ENCODE measurements at places on chromosomes 1 and 21. TPM values are rescaled to one million over a fixed set of nuclear protein-coding genes. Genes with fewer than 3 reads are reported as not detected.

Gene CRYAA
- not detected for total RNA-seq

Gene OR6K6
- not detected for total RNA-seq

Gene NPHS2
- not detected for total RNA-seq

- no peak overlapping the region for H3K4me3 ChIP-seq
- H3K27ac ChIP-seq: no peak overlapping the region
- no peaks in the 10 kb centered on the region for H3K36me3 ChIP-seq
- no peaks in the 10 kb centered on the region for H3K27me3 ChIP-seq
Measured at GRCh38 chr1:165403835-165404482, 41.0 kb downstream of the RXRG start.

- DNase-seq: no peak
- no peaks in the 10 kb centered on the region for H3K36me3 ChIP-seq
- no peaks in the 10 kb centered on the region for H3K27me3 ChIP-seq
- no peak overlapping the region for H3K4me3 ChIP-seq
Measured at GRCh38 chr1:163697137-163697536, 375.4 kb downstream of the NUF2 start.

DNA sequence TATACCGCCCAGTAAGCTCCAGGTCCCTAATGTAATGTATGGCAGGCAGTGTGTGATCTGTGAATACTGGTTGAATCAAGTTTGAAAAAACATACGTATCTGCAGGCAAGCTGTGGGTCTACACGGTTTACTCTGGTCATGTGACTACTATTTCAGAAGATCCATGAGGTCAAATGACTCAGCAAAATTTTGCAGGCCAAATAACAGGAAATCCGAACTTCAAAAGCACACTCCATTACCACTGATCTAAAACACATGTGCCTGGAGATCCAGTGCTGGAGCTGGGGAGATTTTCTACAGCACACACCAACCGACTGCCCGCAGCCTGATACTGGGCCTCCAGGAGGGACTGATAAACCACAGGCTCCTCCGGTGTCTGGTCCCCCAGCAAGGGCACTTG lies 64.5 kb upstream of the SLC44A3 start:
- H3K27me3 ChIP-seq: no peaks in the 10 kb centered on the region
- H3K4me1 ChIP-seq: peaks cover 29% of the 10 kb centered on the region
- H3K36me3 ChIP-seq: no peaks in the 10 kb centered on the region

All from lower lobe of right lung (tissue), 2 donors.